Skeletal muscle cell (primary cell): ENCODE measurements at places on chromosomes 6 and 20.
A peak's percentile ranks its signal among the peaks of the same experiment; 100 is the strongest.

- DNase-seq, result no peak
Observed at GRCh38 chr6:37125774-37126492, 44.0 kb upstream of the PIM1 start.

DNA sequence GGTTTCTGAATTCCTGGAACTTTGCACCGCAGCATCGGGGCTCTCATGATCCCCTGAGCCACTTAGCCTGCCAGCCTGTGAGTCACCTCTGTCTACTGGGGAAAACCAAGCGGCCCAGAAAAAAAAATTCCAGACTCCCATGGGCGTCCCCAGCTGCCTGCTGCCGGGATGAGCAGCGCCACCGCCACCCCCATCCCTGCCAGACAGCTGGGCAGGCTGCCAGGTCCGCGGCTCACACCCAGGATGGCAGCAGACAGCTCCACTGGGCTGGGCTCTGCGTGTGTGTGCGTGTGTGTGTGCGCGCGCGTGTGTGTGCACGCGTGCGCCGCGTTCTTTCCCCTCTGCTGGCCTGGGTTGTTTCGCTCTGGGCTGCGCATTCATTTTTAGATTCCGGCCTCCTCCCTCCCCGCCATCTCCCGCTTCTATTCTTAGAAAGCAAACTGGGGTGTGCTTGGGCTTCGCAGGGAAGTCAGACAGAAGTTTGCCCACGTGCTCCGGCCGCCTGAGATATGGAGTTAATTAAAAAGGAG, 38.9 kb upstream of the PMEPA1 start:
- peak; percentile 32 for DNase-seq

DNA sequence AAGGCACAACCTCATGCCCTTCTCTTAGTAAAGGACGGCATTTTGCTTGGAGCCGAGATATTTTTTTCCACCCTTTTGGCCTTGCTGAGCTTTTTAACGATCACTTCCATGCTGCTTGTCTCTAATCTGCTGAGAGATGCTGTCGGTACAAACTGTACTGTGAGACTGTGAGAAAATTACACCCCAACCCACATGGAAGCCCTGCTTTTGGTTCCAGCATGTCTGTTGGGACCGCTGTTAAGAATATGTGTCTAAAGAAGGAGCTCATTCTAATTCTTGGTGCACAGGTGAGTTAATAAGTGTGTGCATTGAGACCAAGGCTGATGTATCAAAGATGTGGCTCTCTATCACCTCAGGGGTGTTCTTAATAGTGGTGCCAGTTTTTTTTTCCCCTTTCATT, 304.5 kb upstream of the MAP3K7 start:
- no peak for DNase-seq

DNA sequence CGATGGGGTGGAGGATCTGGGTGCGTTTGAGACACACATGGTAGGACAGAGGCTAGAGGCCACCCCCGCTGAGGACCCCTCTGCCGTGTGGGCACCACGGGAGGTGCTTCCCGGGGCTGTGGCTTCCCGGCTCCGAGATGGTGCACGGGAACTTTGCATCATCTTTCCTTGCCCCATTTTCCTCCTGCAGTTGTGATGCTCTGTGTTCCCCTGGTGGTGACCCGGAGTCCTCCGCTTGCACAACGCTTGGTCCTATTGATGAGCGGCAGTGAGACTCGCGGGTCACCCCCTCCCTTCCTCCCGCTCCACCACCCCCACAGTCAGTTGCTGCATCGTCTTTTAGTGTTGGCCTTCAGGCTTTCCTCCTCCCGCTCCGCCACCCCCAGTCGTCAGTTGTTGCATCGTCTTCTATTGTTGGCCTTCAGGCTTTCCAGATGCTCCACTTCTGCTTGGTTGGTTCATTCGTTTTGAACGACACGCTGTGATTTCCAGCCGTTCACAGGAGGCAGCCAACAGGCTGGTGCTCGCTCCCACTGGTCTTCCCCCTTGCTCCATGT, 37.3 kb downstream of the PYGB start:
- DNase-seq, result no peak

DNA sequence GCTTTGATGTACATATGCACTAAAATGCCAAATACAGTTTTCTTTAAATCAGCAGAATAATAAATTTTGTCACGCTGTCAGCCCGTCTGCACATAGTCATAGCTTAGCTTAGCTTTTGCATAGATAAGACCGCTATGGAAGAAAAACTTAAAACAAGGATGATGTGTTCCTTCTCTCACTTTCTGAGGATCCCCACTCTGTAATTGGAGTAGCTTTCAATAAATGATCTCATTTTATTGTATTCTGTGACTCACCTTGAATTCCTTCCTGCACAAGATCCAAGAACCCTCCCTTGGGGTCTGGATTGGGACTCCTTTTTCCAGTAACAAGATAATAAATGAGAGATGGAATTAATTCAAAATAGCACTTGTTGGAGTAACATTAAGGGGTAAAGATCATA, 186.2 kb downstream of the CDH26 start:
- DNase-seq, result no peak

- DNase-seq, result no peak
Observed at GRCh38 chr6:10618409-10618808, 76.0 kb downstream of the C6orf52 start.

GRCh38 chr6:119493980-119494379, 144.4 kb upstream of the MAN1A1 start:
- no peak for DNase-seq

DNA sequence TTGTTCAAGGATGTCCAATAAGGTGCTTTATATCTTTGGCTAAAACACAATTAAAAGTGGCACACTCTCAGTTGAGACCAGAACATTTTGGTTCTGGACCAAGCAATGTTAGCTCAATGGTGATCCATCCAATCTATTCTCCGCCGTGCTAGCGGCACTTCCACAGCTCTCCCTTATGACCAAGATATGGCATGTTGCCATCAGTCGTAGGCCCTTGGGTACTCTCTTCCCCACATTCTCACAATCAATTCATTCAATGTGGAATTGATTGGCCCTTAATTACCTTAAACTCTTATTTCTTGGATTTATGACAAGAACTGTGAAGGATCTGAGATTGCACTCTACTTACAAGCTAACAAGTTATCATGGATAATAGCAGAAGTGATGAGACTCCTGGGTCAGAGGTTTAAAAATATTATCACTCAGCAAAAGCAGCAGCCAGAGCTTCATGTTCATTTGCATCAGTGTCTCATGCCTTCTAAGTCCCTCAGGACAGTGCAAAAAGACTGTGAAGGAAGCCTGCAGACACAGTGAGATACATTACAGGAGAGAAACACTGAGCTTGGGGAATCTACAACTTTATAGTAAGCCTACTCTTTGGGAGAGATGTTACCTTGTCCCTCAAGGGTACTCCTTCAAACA, 80.0 kb upstream of the ARG1 start:
- DNase-seq, result no peak
